Stimulated activated naive CD4-positive, alpha-beta T cell treated with Interleukin-2 at 50 U/mL for 16 hours (primary cell): ENCODE measurements at places on chromosomes 6 and 20.

DNA sequence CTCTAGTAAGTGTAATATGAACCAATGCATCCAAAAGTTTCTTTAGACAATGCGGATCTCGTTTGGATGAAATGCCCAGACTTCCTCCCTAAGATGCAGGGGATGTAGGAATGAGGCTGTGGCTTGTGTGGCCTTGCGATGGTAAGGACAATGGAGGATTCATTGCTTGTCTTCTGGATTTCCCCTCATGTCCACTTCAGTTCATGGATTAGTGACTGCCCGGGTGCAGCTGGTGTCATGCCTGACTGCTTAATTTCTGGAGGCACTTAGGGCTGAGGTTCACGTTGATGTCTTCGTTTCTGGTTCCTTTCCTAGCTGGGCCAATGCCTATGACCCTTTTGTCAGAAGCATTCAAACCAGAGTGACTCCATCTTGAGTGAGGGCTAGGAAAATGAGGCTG is 93.8 kb downstream of the SCP2D1 start:
- DNase-seq: no peak

- DNase-seq: peak; percentile 65
These were observed 684 bp downstream of the ZNFX1 start for GRCh38 chr20:49276961-49277785.

DNA sequence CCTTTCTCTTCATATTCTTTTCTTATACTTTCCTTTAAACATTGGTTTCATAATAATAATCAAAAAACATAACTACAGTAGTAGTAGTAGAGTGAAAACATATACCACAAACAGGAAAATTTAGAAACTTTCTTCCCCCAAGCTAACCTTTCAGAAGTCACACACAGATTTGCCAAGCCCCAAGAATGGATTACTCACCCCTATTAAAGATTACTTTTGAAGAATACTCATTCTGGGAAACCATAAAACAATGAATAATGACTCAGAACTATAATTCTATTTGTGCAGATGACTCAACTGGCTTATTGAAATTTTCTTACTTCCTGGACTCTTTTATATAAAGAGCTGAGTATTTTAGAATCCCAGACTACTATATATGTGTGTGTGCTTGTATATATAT is 119.4 kb upstream of the GJE1 start:
- no peak for DNase-seq

- DNase-seq: no peak
These were observed 34.7 kb upstream of the SYNJ2 start for GRCh38 chr6:157946865-157947532.

GRCh38 chr6:64774881-64775280 is 932.1 kb downstream of the EYS start:
- no peak for DNase-seq

GRCh38 chr20:50041246-50041873 is 58.6 kb downstream of the SNAI1 start:
- DNase-seq: no peak

- DNase-seq: no peak
These were observed 181.0 kb downstream of the TRIM27 start for GRCh38 chr6:28742668-28743270.

GRCh38 chr20:33910056-33910455 is 83.7 kb upstream of the RALY start:
- no peak for DNase-seq

DNA sequence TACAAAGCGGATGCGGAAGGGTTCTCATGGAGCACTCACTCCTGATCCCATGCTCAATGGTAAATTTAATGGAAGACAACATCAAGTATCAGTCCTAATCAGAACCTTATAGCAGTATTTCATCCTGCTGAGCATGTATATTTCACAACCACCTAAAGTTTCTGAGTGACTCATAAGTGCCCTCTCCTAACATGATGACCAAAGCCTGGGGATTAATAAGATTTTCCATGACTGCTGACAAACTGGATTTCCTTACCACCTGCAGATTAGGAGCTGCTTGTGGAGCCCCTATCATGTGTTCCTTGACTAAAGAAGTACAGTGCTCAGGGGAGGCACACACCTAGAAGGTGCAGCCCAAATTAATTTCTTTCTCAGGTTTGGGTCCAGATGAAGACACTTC is 112.8 kb downstream of the INSM1 start:
- DNase-seq: no peak
